ENCODE measurements at places on chromosomes 2 and 18.

- DNase-seq, result no peak
Observed at GRCh38 chr18:49681387-49681786, 119.5 kb downstream of the LIPG start.

DNA sequence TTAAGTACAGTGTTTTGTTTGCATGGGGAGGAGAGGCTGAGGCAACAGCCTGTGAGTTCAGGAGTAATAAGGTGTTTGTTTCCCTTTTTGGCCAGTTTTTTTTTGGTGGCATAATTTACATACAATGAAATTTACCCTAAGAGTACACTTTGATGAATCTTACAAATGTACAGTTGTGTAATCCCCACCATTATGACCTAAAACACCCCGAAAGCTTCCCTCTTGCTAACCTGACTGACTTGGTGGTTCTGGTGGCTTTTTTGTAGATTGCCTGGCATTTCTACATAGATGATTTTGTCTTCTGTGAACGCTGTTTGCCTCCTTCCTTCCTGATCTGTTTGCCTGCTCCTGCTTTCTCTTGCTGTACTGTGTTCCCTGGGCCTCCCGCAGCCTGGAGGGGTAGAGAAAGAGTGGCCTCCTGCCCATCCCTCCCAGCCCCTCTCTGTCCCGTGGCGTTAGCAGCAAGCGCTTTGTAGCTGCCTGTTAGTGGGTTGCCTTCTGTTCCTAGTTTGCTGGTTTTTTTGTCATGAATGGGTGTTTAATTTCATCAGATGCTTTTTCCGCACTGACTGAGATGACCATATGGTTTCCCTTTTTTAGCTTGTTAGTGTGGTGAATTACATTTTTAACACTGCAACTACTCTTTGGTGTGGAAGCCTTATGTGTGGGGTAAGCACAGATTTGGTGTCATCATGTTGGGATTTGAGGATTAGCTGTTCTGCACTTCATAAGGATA, 32.1 kb downstream of the ASAP2 start:
- DNase-seq, result no peak

DNA sequence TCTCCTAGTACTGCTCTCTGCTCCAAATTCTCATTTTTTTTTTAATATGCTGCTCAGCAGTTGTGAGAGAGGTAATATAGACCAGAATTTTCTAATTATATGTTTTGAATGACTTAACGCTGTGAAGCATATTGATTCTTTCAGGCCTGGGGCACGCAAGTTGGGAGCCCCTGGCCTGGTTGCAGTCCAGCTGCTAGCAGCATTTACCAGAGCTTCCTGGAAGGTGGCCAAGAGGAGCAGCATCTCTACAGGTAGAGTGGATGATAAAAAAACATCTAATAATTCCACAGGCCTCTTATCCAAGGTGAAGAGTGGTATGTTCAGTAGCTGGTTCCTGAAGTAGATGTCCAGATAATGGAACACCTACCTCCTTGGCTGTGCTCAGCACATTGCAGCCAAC, 7.3 kb upstream of the UGP2 start:
- DNase-seq, result no peak

DNA sequence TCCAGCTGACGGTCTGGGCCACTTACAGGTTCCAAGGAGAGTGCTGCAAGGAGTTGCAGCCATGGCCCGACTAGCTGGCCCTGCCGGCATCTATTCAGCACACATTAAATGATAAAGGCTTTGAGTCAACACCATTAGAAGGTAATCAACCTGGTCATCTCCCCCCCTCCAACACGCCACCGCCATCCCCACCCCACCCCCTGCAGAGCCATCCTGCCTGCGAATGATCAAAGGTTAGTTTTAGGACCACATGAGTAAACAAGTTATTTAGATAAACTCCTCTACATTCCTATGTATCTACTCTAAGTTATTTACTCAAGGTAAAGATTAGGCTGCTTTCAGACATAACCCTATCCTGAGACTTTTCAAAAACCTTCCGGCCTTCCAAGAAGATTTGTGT, 349.3 kb upstream of the SLC39A10 start:
- DNase-seq, result no peak

GRCh38 chr2:31081492-31081891, 56.7 kb downstream of the GALNT14 start:
- DNase-seq, result no peak

DNA sequence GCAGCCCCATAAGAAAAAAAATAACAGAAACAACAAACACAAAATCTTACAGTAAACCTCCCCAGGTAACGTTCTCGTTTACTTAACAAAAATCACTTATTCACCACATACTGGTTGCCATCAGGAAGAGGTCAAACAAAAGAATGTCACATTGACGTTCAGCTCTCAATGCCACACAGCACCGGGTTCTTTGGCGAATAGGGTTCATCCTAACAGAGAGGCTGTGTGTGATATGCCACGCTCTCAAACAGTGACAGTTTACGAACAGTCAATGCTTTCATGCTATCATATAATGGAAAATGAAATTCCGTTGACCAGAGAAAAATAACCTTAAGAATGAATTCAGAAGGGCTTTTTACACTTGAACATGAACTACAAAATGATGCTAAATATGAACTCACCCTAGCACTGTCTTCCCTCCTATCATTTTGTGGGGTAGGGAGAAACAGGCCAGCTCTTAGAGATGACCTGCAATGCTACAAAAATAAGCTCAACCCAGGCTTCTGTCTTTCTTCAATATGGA, 2.0 kb downstream of the TMEM163 start:
- DNase-seq, result no peak

- DNase-seq, result no peak
Observed at GRCh38 chr18:46755315-46756024, 1.4 kb downstream of the ST8SIA5 start.

- DNase-seq, result no peak
Observed at GRCh38 chr2:138670734-138671133, 109.5 kb downstream of the NXPH2 start.

- DNase-seq, result no peak
Observed at GRCh38 chr2:203719456-203720410, 13.3 kb downstream of the CD28 start.

DNA sequence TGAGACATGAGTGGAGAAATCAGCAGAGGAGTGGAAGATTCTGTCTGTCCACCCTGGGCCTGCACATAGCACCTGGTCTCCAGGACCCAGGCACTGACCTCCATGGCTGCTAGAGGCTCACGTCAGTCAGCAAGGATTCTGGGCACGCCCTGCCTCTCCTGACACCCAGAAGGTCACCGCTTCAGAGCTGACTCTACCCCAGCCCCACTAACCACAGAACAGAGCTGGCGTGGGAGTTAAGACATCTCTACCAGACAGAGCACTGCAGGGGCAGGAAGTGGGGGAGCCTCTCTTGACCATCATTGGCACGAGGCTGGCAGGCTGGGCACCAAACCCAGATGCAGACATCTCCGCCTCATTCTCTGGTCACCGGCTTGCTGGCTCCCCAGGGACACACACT, 3.0 kb downstream of the ADCY3 start:
- DNase-seq, result no peak

GRCh38 chr2:128361376-128362131, 42.9 kb upstream of the HS6ST1 start:
- DNase-seq, result no peak

- DNase-seq, result no peak
Observed at GRCh38 chr2:159177957-159178356, 108.5 kb downstream of the WDSUB1 start.

DNA sequence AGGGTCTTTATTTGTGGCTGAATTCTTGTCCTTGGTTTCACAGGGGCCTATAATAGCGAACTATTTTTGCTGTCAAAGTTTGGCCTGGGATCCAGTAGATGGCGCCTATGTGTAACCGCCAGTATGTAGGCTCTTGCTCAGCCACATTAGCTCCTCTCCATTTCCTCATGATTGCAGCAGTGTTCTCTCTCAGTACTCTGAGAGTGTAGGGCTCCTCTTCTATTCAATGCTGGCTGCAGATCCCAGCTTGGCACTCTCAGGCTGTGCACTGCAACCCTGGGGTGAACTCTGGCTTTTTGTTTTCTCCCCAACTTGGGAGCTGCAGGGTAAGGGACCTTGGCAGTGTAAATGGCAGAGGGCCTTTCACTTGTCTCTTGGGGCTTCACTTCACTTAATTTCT, 344.6 kb upstream of the CHAC2 start:
- no peak for DNase-seq

GRCh38 chr2:170685591-170685990, 29.5 kb upstream of the SP5 start:
- DNase-seq, result no peak

DNA sequence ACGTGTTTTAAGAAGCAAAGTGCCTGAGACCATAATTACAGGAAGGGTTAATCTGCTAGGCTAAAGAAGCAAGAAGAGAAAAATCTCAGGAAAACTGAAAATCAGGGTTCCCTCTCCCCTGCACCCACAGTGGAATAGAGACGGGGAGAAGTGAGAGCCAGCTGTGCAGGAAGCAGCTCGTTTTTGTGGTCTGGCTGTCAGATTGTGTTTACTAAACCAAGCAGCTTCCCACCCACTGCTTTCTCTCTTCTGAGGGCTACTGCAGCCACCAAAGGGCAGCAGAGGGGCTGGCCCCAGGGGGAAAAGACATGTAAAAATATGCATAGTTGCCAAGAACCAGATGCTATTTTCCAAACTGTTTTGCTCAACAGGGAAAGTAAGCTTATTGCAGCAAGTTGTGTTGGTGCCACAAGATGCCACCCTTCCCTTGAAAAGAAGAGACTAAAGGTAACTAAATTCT, 72.6 kb upstream of the THUMPD2 start:
- DNase-seq, result no peak

DNA sequence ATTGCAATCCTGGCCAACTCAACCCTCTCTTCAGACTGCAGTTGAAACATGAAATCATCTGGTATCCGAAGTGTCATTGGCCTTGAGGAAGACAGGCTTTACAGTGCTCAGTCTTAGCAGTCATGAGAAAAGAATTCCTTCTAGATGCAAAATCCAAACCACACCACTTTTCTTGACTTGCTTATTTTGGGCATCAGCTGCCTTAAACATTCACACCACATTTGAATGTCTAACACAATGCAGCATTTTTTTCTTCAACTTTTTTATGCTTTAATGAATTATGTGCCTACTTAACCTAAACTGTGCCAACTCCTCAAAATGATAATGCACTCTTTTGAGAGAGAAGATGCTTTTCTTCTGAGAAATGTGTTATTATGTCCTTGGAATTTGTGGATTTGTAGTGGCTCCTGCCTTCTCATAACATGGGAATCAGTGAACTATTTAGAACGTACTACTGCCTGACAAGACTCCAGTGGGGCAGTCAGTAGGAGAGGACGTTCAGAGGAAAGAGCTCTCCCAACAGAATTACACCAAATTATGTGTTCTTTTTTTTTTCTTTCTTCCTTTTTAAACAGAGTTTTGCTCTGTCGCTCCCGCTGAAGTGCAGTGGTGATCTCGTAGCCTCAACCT, 3.2 kb upstream of the FAM98A start:
- no peak for DNase-seq

DNA sequence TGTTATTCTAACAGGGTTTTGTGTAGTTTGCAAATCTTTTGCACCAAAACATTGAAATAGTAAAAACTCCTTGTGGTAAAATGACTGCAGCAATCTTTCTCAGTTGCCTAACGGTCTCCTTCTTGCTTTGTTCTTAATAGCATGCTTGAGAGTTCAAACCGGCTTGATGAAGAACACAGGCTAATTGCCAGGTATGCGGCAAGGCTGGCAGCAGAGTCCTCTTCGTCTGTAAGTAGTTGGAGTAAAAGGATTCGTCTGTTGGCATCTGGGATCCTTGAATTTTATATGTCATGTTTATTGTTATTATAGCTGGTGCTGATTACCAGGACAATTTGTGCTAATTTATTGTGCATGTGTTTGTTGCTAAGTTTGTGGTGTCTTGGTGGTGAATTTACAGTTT, 138.1 kb downstream of the DTNA start:
- DNase-seq, result no peak

- DNase-seq, result no peak
Observed at GRCh38 chr2:60867848-60868247, 13.5 kb upstream of the REL start.

DNA sequence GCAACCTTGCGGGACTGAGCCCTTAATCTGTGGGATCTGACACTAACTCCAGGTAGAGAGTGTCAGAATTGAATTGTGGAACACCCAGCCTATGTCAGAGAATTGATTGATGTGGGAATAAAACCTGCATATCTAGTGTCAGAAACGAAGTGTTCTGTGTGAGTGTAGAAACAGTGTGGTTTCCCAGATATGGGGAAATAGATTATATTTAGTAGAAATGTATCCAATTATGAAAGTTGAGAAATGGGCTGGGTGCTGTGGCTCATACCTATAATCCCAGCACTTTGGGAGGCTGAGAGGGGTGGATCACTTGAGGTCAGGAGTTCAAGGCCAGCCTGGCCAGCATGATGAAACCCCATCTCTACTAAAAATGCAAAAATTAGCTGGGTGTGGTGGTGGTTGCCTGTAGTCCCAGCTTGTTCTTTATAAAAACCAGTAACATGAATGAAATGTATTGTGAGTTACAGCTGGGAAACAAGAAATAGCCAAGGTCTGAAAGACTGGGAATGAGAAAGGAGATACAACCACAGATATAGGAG, 4.3 kb upstream of the TP53I3 start:
- no peak for DNase-seq

DNA sequence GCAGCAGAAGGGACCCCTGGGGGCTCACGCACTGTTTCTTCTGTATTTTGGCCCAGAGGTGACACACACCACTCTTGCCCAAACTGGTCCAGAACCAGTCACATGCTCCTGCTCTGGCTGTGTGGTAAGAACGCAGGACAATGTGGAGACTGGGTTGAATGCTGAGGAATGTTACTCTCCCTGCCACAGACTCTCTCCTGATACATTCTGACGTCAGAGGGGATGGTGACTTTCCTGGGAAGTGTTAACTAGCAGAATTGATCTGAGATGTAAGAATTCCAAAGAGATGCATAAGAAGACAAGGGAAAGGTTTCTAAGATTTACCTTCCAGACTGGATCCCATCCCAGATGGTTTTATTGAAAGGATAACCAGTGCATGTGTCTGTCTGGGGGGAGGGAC, 100.8 kb downstream of the ASB1 start:
- no peak for DNase-seq

GRCh38 chr2:25936889-25937545, 45.3 kb downstream of the KIF3C start:
- no peak for DNase-seq

Data from cortex of kidney (tissue), 1 donor.